ENCODE measurements at places on chromosomes 12 and 14. TPM values are rescaled to one million over a fixed set of nuclear protein-coding genes. Genes with fewer than 3 reads are reported as not detected.

- DNase-seq = no peak
Observed at GRCh38 chr14:76753541-76754198, 7.6 kb upstream of the VASH1 start.

SLC17A8 gene
- total RNA-seq = not detected

DNA sequence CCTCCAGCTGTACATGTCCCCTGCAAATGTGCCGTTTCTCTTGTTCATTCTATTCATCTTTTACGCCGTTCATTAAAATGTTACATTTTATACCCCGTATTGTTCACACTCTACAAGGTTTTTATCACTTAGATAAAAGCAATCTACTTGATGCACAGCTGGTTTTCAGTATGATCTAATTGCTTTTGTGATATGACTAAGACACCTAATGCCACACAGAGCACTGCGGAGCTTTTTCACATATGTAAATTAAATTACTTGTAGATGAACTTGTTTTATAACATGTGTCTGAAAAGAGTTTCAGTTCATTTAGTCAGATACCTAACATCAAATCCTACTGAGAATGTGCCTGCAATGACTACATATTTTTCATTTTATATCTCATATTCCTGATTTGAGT is 40.9 kb upstream of the RERGL start:
- DNase-seq = no peak

DNA sequence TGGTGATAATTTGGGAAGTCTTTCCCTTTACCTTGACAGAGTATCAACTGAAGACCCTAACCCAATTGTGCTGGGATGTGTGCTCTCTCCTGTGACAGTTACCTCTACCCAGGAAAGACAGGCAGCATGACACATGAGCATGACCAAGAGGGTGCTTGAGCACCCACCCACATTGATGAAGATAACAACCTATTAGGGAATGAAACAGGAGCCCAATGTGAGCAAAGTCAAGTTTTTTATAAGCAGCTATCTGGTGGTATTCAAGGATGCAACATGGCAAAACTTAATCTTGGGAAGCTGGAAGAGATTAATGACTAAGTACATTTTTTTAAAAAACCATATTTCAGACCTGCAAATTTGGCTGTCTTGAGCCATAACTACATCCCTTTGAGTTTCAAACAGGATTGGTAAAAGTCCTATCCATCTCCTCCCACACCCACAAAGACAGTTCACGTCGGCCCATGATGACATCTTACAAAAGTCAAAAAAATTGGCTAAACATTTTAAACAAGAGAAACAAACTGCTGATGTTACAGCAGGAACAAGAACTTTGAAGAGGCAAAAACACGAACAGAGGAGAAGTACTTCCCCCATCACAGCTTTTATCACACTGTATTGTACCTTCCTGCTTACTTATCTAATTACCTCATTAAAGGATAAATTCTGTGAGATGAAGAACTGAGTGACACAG is 60.3 kb downstream of the MED13L start:
- no peak for DNase-seq

DNA sequence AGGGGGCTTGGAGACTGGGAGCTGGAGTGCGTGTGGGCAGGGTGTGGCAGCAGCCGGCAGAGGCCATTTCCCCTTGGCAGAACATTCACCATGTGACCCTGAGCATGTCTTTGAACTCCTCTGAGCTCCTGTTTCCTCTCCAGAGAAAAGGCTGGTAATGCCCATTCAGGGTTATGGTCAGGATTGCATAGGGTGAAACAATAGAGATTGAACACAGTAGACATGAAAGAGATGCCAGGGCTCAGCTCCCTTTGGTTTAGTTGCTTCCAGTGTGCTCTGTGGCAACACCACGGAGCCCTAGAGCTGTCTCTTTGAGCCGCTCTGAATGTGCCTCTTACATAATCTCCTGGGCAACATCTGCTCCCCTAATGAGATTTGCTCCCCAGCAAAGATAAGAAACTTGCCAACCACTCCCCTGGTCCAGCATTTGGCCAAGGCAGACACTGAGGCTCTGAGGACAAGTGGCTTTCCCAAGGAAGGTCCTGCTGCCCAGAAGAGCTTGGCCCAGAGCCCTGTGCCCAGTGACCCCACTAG is 4.6 kb downstream of the IFI27 start:
- DNase-seq = no peak

DNA sequence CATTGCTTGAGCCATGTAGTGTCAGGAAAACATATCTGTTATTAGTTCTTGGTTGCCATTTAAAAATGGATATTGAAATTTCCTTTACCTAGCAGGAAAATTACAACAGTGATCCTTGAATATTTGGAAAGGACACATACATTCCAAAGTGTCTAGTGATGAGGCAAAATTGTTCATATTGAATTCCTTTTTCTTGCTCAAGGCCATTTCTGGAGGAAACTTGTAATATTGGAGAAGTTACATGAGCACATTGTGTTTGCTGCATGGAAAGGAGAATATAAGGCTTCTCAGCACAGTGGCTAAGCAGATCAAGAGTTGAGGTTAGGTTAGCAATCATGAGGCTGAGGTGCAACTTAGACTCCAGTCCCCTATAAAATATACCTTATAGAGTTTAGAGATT is 121.9 kb downstream of the PDE3A start:
- no peak for DNase-seq

- no peak for DNase-seq
Observed at GRCh38 chr12:28876196-28876798, 272.8 kb upstream of the FAR2 start.

DNA sequence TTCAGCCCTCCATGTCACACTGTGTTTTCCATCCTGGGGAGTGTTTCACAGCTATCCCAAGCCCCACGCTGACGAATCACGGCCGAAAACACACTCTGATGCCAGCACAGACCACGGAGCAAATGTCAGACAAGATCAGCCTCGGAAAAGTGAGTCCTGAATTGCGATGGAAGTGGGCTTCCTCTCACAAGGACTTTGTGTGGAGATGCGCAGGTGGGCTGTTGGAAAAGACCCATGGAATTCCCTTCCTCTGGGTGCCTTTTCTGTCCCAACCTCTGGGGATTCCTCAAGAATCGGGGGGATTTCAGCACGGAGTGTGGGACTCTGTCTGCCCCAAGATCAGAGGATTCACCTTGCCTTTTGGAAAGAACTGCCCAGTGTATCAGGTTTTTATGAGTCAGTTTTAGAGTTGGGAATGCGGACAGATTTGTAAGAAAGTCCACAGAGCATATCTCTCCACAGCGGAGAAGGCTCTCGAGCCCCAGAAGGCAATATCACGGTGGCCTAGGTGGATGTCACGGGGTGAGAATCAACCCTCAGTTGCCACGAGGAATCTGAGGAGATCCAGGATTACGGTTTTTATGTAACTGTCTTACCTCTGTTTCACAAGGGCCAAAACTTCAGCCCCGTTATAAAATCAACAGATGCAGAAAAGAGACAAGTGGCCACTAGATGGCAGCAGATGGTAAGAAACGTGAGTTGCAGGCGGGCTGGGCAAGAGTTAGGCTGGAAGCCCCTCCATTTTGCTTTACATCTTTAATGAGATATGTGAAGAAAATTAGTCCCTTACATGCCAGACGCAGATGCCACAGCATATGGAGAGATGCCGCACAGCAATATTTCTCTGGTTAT is 201.9 kb downstream of the DAD1 start:
- peak; percentile 77 for DNase-seq

DBX2 gene
- not detected for total RNA-seq

- DNase-seq = peak; percentile 7
Observed at GRCh38 chr14:80699861-80700260, 241.7 kb downstream of the CEP128 start.

CDK4 gene
- 189 TPM for total RNA-seq

DNA sequence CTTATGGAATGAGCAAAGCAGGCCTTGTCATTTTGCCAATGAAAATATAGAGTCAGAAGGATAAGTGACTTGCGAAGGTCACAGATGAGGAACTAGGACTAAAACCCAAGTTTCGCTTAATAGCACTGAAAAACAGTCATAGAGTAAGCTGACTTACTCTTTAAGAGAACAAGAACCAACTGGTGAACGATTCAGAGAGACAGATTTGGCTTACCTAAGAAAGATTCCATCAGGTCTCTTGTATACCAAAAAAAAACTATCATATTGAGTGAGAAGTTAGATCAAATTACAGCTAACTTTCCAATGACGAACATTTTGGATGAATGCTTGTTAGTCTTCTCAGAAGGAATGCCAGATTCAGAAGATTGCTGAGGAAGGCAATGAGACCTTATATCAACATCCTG is 74.2 kb downstream of the ZFC3H1 start:
- DNase-seq = no peak

AKAP6 gene
- 5.3 TPM for total RNA-seq

CLEC14A gene
- not detected for total RNA-seq

DNA sequence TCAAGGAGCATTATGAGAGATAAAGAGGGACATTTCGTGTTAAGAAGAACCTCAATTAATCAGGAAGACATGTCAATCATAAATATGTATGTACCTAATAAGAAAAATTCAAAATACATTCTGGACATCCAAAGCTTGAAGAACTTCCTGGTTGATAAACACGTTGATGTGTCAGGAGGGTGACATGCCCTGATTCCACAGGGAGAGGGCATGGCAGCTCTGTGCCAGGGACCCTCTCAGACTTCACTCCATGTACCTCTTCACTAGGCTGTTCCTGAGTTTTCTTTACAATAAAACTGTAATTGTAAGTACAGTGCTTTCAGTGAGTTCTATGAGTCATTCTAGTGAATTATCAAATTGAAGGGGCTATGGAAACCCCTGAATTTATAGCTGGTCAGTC is 163.5 kb downstream of the CFAP54 start:
- no peak for DNase-seq

- no peak for DNase-seq
Observed at GRCh38 chr14:101903111-101903561, 61.2 kb upstream of the DYNC1H1 start.

DNA sequence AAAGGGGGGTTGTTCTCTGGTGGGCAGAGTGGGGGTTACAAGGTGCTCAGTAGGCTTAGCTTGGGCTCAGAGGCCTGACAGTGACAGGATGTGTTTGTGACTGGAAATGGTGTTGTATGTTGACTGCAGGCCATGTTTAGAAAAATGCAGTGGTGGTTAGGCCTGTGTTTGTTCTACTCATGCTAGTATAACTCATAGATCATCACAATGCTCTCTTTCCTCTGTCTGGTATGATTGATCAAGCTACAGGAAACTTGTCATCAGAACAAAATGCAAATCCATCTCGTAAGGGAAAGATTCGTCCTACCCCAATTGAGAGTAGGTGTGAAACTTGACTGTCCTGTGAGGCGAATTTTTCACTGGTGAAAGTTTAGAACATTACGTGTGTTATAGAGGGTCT is 11.8 kb downstream of the TPH2 start:
- no peak for DNase-seq

DNA sequence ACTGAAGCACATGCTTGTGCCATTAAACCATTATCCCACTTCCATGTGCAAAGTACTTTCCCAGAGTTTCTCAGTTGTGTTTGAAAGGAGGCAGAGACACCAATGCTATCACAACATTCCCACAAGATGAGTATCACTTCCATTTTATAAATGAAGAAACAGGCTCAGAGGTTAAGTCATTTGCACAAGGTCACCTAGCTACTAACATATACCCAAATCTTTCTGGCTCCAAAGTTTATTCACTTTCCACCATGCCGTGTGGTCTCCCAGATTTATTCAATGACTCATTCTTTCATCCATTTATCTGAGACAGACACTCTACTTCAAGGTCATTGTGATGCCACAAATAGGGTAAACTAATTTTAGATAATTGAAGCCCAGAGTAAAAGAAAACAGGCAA is 9.4 kb downstream of the ART4 start:
- DNase-seq = no peak

DNA sequence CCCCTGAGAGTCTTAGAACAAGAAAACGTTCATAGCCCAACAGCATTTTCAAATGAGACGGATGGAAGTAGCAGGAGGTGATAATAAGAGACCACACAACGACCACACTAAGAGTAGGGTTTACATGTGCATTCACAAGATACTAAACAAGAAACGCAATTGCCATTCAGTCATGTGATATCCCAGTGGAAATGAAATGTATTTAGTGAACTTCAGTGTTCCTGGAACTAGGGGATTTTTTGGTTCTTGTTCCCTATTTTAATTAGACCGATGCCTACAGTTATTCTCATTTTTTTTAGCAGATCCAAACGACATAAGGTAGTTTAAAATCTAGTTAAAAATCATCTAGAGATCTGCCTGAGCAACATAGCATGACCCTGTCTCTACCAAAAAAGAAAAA is 150.0 kb downstream of the GPR65 start:
- no peak for DNase-seq

CIROP gene
- not detected for total RNA-seq

- no peak for DNase-seq
Observed at GRCh38 chr14:59277659-59278058, 89.2 kb downstream of the DAAM1 start.

GRCh38 chr14:98766818-98767217 is 505.2 kb downstream of the BCL11B start:
- no peak for DNase-seq

SDSL gene
- total RNA-seq = 1.3 TPM

- no peak for DNase-seq
Observed at GRCh38 chr14:74510223-74510931, 16.8 kb downstream of the ISCA2 start.

- DNase-seq = no peak
Observed at GRCh38 chr12:15194456-15195368, 26.5 kb downstream of the RERG start.

DNA sequence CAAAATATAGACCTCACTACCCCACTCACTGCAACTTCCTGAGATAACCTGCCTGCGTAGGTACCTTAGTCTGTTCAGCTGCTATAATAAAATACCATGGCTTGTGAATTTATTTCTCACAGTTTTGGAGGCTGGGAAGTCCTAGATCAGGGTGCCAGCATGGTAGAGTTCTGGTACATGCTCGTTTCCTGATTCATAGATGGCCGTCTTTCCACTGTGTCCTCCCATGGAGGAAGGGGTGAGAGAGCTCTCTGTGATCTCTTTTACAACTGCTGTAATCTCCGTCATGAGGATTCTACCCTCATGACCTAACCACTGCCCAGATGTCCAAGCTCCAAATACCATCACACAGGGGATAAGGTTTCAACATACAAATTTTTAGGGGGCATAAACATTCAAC is 49.7 kb downstream of the KCNA1 start:
- no peak for DNase-seq

USP15 gene
- 85.1 TPM for total RNA-seq

DNA sequence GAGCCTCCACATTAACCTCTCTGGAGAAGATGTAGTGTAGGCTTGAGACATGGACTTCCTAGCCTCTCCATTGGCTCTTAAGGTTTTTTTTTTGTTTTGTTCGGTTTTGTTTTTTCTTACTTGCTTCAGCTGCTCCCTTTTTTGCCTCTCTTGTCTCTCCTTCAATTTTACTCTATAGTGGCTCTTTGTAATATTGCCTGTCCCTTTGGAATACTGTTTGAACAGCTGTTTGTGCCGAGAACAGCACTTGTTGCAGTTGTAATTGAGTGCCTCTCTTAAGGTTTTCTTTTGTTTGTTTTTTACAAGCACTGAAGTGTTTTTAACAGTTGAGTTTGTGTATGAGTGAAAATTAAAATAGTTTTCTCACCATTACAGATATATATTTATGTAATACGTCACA is 567.7 kb downstream of the LRFN5 start:
- DNase-seq = no peak

MIPOL1 gene
- not detected for total RNA-seq

- no peak for DNase-seq
Observed at GRCh38 chr12:19539836-19540235, 100.5 kb downstream of the AEBP2 start.

TMEM233 gene
- total RNA-seq = not detected

AQP5 gene
- not detected for total RNA-seq

Data from GM12878 (cell line).